Stimulated activated CD4-positive, alpha-beta T cell treated with anti-CD3 and anti-CD28 coated beads, TNF-alpha, amount 100 ng/mL, for 48 hours (primary cell): ENCODE measurements at places on chromosomes 16 and 17.

GRCh38 chr17:40695874-40696472, 7.6 kb downstream of the KRT24 start:
- DNase-seq: no peak

- no peak for DNase-seq
Observed at GRCh38 chr16:9081158-9081557, 10.3 kb upstream of the HAPSTR1 start.

DNA sequence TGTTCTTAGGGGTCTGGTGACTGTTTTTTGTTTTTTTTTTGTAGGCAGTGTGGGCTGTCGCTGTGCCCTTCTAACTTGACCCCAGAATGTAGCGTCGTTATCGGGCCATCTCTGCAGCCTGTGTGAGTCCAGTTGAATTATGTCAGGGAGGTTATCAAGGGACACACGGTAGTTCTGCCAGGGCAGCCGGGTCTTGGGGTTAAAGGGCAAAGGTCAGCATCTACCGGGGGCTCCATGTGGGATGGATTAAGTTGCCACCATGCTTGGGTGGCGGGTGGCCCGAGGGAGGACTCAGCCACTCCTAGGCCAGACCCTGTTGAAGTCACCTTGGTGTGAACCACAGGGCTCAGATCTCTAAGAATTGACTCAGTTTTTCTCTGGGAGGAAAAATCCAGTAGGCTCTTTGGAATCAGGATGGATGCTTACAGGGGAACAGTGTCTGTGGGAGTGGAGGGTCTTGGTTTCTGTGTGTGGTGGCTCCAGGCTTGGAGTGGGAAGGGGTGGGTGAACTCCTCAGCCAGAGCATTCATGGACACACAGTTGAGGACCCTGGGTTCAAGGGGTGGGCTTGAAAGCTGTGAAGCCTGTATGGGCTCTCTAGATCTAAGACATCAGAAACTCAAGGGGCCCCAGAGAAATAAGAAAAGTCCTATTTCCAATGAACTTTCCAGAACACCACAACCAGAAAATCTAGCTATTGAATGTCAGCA, 191.7 kb downstream of the IRF8 start:
- no peak for DNase-seq

- no peak for DNase-seq
Observed at GRCh38 chr16:67150833-67151396, at the start of gene B3GNT9. B3GNT9 (minus strand) TSS chr16:67150998; CDS start chr16:67150485, 513 bp downstream.

DNA sequence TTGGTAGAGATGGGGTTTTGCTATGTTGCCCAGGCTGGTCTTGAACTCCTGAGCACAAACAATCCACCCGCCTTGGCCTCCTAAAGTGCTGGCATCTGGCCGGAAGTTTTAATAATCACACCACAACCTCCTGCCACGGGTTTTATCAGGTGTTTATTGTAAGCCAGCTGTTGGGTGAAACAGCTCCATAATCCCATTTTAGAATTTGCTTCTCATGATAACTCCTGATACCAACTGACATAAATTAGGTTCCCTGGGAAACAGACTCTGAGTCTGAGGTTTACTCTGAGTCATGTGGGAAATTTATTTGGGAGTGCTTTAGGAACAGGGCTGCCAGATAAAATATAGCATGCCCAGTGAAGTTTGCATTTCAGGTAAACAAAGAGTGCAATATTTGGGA, 122.6 kb upstream of the MED13 start:
- no peak for DNase-seq

GRCh38 chr17:6498356-6498755, 54.1 kb downstream of the PIMREG start:
- no peak for DNase-seq

DNA sequence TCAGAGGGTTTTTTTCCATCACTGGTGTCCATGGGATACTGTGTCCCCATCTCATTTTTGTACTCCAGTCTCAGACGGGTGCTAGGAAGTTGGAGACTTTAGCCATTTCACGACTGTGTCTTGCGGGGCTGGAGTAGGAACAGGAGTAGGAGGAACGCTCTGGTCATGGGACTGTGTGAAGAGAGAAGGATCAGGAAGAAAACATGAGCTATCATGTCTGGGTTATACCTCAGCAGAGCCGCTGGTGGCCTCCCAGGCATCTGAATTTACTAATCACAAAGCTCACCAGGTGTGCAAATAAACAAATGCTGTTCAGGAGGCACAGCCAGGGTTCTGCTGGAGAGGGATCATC, 225.4 kb downstream of the SEC14L1 start:
- DNase-seq: no peak

DNA sequence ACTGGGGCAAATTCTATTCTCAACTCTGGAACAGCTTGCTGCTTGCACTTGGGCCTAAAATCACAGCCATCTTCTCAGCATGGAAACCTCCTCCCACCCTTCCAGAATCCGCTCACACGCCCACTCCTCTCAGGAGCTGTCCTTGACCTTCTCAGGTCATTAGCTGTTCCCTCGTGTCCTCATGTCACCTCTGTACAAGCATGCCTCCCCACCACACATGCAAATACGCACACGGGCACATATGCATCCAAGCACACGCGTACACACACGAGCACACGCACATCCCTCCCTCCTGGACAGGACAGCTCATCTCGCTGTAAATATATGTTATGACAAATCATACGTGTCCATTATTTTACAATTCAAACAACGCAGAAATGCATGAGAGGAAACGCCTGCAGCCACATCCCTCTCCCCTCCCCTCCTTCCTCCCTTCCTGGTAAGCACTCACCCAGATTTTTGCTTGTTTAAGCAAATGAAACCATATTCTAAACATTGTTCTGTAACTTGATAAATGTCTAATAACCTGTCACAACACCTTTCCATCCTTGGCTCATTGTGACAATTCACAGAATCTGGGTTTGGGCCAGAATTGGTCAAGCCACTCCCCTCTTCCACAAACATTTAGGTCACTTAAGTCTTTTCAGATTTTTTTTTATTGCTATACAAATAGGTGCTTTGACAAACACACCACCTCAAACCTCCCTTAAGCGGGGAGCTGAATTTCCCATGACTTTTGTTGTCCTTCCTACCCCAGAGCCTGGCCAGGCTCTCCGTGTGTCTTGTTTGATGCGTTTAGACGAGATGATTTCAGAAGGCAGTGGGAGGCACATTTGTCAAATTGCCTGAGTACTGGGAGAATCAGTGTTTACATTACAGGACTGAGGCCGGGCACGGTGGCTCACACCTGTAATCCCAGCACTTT, 41.7 kb downstream of the DNAH17 start:
- no peak for DNase-seq

GRCh38 chr16:50238868-50239301, 27.5 kb upstream of the ADCY7 start:
- DNase-seq: no peak

DNA sequence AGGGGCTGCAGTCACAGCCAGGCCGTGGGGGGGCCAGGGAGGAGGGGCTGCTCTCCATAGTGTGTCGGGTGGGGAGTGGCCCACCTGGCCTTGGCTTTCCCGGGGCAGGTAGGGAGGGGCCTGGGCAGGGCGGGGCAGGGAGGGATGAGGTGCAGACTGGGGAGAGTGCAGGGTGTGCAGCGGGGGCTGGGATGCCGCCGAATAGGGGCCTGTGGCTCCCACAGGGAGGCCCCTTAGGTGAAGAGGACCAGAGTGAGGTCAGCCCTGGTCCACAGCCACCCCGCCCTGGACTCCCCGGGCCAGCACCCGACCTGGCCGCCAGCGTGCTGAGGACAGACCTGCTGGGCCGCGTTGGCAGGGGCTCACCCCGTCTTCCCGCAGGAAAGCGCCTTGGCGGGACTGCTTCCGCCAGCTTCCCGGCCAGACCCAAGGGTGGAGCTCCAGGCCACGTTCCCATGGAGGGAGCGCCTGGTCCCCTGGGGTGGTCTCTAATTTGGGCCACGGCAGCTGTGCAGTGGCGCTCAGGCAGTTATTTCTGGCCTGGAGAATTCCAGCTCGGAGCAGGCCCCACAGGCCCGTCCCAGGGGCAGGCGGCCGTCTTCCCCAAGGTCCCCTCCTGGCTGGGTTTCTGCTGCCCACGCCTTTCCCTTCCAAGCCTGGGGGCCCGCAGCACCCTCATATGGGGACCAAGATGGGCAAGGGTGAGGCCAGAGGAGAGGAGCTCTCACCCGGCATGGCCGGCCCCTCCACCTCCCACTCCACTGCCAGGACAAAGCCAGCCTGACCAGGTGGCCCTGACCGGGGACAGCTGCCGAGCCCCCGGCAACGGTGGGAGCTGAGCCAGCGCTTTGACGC, 27.9 kb downstream of the CACNA1H start:
- DNase-seq: no peak

DNA sequence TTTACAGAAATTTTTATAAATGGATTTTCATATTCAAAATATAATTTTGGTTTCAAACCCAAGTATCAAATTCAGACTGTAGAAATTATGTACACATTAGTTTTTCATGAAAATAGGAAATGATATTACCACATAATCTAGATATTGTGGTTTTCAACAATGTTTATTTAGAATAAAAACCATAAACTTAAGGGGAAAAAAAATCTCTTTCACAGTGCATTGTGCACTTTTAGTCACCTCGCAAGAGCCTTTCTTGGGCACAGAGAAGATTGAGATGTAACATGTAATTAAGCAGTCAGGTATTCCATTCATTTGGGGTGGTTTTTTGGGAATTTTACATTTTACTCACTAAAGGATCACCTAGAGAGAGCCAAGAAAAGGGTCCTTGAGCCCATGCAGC, 104.0 kb downstream of the TANC2 start:
- no peak for DNase-seq

DNA sequence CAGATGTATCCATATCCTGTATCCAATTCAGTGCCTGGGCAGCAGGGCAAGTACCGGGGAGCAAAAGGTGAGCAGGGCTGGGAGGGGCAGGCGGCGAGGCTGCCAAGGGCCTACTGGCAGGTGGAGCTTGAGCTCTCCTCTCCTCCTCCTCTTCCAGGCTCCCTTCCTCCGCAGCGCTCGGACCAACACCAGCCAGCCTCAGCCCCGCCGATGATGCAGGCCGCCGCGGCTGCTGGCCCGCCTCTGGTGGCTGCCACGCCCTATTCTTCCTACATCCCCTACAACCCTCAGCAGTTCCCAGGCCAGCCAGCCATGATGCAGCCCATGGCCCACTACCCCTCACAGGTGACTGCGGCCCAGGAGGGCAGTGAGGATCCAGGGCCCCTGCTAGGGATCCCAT, 11.6 kb downstream of the ATXN2L start:
- no peak for DNase-seq

DNA sequence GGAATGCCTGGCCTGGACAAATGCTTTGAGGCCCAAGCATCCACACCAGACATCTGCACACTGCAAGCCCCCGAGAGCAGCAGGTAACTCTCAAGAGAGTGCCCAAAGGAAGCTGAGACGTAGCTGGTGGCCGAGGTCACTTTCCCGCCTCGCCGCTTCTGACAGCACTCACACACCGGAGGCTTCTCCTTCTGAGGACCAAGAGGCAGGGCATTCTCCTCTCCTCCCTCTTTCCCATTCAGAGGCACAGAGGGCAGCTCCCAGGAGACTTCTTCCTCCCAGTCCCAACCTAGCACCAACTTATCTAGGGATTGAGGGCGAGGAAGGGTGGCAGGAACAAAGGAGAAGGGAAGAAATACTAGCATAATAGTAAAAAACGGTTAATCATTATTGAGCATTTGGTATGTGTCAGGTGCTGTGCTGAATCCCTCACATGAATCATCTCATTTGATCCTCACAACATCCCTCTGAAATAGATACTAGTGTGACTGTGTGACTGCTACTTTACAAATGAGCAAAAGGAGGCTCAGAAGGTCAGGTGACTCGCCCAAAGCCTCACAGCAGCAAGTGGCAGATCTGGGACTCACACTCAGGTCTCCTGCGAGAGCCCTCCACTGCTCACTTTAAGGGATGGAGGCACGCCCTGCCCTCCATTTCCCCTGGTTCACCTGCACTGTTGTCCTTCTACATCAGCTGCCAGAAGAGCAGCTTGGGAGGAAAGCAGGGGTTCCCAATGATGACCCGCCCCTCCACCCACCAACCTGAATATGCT, 41.8 kb downstream of the MYO18A start:
- peak; percentile 73 for DNase-seq

- DNase-seq: no peak
Observed at GRCh38 chr17:32927724-32928585, at the start of gene TMEM98. TMEM98 (plus strand) TSS chr17:32928153; CDS start chr17:32931529, 3,376 bp downstream.

DNA sequence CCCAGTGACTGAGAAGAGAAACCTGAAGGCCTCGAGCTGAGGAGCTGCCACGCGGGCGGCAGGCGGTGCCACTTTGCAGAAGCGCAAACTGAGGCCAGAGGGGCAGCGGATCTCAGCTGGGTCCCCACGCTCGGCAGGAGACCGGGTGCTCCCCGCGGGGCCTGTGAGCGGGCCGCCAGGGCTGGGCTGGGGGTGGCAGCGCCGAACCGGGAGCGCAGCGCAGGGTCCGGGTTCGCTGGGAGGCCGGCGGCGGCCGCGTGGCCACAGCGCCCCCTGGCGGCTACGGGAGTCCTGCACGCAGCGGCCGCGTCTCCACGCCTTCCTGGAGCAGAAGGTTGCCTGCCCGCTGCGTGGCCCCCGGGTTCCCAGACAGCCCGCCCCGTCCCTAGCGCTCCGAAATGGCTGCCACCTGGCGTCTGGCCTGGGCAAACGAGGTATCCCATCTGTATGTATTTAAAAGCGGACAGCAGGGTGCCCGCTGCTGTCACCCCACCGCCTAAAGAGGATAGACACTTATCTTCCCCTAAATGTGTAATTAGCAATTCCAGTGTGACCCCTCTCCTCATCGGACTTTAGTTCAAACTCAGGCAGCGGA, 96.1 kb upstream of the CDH5 start:
- DNase-seq: peak; percentile 50

DNA sequence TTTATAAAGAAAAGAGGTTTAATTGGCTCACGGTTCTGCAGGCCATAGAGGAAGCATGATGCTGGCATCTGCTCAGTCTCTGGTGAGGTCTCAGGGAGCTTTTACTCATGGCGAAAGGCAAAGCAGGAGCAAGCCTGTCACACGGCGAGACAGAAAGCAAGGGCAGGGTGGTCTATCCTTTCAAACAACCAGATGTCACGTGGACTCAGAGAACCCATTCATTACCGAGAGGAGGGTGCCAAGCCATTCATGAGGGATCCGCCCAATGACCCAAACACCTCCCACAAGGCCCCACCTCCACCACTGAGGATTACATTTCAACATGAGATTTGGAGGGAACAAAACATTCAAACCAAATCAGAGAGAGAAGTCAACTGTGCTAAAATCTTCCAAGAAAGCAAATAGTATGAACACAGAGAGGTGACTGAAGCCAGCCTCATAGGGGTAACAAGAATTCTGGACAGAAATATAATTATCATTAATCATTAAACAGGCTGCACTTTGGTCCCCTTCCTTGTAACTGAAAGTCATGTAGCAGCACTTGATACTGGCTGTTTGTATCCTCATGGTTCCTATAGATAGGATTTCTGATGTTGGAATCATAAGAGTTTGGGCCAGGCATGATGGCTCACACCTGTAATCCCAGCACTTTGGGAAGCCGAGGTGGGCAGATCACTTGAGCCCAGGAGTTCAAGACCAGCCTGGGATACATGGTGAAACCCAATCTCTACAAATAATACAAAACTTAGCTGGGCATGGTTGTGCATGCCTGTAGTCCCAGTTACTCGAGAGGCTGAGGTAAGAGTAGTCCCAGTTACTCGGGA, 52.5 kb upstream of the B4GALNT2 start:
- no peak for DNase-seq
